Smooth muscle cell of bladder (primary cell): ENCODE measurements at places on chromosomes 1 and 21. TPM values are rescaled to one million over a fixed set of nuclear protein-coding genes. Genes with fewer than 3 reads are reported as not detected.

The TNFRSF9 gene
- total RNA-seq = 0.14 and 0.18 TPM in 2 replicates

The ANGPTL3 gene
- total RNA-seq = not detected in 2 replicates

The KCNJ9 gene
- total RNA-seq = under 0.01 TPM in 2 replicates

The KISS1 gene
- total RNA-seq = 0.71 TPM in 1 of 2 replicates, not detected in the other

The RIIAD1 gene
- total RNA-seq = not detected in 2 replicates
